PC-9 (cell line): ENCODE measurements at places on chromosomes 12 and 14.

GRCh38 chr14:50093496-50093895, 22.9 kb downstream of the VCPKMT start:
- no peak for DNase-seq

- no peak for DNase-seq
These were observed 63.7 kb downstream of the WDR20 start for GRCh38 chr14:102203382-102203781.

- DNase-seq, result no peak
These were observed 162.7 kb downstream of the EGLN3 start for GRCh38 chr14:33788161-33788560.

DNA sequence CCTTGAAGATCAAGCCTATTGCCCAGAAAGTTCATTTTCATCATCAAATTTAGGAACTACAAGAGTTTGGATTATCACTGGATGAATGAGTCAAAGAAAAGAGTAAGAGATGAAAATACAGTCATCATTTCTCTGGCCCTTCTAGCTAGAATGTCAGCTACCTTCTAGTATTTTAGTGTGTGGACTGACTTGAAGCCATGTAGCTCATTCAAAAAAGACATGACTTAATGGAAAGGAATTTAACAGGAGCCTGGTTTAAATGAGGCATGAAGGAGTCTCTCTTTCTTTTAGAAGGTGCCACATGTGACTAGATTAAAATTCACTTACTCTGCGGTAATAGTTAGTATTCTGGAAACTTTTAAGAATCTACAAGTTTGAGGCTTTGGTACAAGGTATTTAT, 7.1 kb downstream of the PTHLH start:
- no peak for DNase-seq

GRCh38 chr12:11839091-11839641, 189.7 kb downstream of the ETV6 start:
- DNase-seq, result no peak

DNA sequence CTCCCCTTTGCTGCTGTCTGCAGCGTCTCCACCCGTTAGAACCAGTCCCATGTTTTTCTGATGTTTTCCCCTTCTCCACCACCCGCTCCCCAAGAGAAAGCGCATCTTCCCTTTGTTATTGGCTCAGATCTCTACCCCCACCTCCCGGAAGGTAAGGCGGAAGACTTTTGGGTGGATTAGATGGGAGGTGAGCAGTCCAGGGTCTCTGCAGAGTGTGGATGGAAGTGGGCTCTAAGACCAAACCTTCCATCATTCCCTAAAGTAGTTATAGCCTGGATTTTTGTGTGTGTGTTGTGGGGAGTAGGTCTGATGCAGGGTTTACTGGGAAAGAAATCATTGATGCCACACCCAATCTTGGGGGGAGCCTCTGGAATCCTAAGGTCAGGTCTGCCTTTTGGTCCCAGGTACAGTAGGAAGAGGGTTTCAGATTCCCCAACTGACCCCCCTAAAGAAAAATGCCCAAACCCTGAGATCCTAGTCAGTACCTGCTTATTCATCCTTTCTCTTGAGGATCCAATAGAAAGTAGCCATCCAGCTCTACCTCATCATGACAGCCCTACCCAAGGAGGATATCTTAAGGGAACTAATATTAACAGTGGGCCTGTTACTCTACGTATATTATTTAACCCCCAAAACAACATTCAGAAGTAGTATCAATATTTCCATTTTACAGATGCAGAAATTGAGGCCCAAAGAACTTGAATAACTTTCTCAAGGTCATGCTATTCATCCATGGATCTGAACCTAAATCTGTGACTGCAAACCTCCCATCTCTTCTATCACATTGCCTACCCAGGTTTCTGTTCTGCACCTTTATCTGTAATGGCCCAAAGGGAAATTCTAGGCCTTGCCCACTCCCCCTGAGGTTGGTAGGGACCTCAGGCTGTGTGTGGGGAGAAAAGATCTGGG, 1.1 kb downstream of the KIF5A start:
- DNase-seq, result no peak

DNA sequence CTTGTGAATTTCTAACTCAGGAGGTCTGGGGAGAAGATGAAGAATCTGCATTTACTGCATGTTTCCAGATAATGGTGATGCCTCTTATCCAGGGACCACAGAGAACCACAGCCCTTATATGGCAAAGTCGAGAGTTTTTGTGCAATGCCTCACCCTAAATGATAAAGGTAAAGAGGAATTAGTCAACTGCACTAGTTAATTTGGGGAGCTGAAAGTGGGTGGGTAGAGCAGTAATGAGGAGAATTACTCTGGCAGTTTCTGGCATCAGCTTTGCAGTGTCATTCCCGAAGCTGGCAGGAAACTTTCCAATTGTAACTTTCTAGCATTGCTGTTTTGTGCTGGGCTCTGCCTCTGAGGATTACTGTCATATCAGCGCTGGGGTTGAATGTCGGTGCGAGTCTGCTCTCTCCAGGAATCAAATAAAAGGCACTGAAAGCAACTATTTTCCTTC, 10.3 kb downstream of the EGLN3 start:
- no peak for DNase-seq

DNA sequence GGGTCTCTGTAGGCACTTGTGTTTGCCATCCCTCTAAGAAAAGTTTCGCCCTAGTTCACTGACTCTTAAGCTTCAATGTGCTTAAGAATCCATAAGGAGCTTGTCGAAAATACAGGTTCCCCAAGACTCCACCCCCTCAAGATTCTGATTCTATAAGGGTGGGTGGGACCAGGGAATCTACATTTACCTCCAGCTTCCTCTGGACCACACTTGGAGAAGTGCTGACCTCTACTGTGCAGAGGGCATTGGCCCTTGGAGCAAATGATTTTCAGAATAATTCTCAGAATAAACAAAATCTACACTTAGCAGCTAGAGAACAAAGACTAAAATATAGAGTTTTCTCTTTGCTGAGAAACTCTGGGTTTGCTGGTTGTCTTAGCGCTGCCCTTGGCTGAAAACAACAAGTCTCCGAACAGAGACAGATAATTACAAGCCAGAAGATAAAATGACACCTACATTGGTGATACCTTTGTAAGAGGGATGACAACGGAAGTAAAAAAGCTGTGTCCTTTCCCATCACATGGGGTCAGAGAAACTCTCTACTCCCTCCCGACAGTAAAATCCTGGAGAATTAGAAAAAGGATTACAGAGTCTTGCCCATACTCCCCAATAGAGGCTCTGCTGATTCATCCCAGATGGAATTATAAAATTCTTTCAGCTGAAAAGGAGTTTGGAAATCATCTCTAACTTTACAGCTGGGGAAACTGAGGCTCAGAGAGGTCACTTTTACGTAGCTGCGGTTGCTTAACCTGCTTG, 4.8 kb downstream of the TGFB3 start:
- no peak for DNase-seq

- no peak for DNase-seq
These were observed 108.2 kb upstream of the SLC38A4 start for GRCh38 chr12:46933947-46934346.

- no peak for DNase-seq
These were observed 19.9 kb upstream of the KCNK10 start for GRCh38 chr14:88342980-88343379.

DNA sequence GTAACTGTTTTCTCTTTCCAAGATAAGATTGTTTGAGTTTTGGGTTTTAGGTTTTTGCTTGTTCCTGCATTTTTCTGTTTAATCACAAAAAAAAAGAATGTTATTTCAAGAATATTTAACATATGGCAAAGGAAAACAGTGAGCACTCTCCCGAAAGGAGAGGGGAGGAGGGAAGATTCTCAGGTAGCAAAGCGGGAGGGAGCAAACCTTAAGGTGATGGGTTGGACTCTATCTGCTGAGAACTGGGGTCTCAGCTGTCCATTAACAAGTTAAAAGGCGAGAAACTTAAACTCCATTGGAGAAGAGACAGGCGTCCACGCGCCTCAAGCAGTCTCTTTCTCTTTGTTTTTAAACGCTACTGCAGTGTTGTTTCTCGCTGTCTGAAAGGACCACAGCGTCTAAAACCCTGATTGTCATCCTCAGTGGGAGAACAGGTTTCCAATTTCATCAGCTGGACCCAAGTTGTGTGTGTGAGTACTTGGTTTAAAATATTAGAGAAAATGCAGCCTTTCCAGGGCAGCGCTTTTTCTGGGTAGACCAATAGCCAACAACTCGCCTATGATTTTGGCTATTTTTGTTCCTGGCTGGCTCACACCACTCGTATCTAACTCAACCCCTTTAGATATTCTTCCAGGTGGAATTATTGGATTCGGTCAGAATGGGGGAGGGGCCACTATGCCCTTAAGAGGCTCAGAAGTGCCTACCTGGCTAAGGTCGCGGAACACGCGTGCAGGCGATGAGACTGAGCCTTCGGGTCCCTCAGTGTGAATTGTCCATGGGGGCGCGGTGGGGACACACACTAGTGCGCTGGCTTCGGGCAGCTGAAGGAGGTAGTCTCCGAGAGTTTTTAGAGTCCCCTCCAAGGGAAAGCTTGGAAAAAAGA, 8.2 kb downstream of the SIX1 start:
- no peak for DNase-seq

DNA sequence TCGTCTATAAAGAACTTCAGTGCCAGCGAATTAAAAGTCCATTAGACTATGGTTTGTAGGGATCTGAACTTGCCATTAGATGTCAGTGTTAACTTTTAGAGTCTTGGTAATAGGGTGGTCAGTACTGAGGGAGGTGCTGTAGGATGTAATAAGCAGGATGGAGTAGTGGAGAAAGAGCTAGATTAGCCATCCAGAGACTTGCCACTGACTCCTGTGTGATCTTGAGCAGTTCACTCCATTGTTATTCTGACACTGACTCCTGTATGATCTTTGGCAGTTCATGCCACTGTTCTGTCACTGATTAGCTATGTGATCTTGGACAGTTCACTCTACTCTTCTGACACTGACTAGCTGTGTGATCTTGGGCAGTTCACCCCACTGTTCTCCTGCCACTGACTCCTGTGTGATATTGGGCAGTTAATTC, 133.6 kb downstream of the TTLL5 start:
- DNase-seq, result no peak

DNA sequence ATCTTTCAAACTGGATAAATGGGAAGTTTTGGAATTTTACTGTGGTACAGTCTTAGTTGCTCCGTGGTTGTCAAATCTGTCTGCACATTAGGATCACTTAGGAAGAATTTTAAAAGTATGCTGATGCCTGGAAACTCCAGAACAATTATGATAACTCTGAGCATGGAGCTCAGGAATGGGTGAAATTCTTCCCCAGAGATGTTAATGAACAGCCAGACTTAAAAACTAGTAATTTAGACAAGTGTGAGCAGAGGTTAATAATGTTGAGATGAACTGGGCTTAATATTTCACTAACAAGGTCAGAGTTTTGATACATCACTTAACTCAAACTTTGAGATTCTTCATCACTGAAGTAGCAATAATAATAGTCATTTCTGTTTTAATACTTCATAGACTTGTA, 94.5 kb downstream of the NTS start:
- DNase-seq, result no peak

DNA sequence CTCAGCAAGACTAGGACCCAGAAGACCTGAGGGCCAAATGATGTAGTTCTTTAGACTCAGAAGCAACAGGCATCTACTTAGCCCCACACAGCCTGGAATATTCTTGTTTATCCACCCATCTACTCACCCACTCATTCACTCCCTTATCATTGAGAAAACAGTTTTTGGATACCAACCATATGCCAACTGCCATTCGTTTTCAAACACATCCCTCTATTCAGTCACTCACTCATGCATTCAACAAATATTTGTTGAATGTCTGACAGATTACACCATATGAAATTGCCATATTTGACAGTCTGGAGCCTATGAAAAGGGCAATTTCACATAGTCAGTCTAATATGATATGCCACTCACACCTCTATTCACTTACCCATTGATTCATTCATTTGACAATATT, 103.2 kb downstream of the NT5DC3 start:
- DNase-seq, result no peak

GRCh38 chr12:80282761-80283160, 161.3 kb upstream of the PTPRQ start:
- DNase-seq, result no peak

DNA sequence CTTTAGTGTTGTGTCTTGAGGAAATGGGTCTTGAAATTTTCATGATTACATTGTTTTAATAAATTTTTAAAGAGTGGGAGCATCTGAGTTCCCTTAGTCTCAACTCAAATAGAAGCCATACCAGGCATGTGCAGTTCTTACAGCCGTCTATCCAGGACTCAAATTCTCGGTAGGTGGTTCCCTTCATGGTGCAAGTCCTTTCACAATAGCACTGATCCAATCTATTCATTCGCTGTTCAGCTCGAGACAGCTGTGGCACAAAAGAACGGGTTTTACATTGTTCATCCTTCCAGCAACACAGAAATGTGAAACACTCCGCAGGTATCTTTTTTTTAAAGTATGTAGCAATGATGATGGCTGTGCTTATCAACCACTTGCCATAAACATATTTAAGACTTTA, 100.2 kb downstream of the NELL2 start:
- DNase-seq, result no peak

- DNase-seq, result no peak
These were observed 28.4 kb upstream of the NOVA1 start for GRCh38 chr14:26626256-26626655.

GRCh38 chr14:99158150-99158549, 113.8 kb downstream of the BCL11B start:
- DNase-seq, result no peak

GRCh38 chr12:69238589-69239351, 599 bp upstream of the CPSF6 start:
- DNase-seq, result no peak

DNA sequence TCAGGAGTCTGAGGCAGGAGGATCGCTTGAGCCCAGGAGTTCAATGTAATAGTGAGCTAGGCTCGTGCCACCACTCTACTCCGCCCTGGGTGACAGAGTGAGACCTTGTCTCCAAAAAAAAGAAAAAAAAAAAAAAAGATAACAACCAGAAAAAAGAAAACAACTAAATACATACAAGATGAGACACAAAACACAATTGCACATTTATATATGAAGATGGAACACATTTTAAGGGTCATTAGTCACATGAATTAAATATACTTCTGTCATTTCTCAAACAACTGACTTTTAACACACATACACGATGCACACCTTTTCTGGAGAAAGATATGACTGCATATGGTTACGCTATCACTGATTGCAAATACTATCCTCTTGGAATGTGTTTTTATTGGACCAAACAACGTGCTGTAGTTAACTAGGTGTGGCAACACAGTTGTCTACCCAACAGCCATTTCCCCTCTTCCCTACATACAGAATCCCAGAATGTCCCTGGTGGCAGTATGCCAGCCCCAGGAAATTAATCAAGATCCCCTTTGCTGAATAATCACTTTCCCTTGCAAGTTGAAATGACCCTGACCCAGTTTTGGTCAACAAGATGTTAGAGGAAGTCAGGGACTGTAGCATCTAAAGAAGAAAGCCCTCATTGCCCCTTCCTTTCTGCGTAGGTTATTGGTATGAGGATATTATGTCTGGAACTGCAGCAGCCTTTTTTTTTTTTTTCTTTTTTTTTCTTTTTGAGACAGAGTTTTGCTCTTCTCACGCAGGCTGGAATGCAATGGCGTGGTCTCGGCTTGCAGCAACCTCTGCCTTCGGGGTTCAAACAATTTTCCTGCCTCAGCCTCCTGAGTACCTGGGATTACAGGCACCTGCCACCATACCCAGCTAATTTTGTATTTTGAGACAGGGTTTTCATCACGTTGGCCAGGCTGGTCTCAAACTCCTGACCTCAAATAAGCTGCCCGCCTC, 5.6 kb upstream of the MYL6B start:
- no peak for DNase-seq

- no peak for DNase-seq
These were observed 44.6 kb downstream of the DDHD1 start for GRCh38 chr14:53108292-53109104.
